MM.1S (cell line): ENCODE measurements at places on chromosomes 16 and 17.

DNA sequence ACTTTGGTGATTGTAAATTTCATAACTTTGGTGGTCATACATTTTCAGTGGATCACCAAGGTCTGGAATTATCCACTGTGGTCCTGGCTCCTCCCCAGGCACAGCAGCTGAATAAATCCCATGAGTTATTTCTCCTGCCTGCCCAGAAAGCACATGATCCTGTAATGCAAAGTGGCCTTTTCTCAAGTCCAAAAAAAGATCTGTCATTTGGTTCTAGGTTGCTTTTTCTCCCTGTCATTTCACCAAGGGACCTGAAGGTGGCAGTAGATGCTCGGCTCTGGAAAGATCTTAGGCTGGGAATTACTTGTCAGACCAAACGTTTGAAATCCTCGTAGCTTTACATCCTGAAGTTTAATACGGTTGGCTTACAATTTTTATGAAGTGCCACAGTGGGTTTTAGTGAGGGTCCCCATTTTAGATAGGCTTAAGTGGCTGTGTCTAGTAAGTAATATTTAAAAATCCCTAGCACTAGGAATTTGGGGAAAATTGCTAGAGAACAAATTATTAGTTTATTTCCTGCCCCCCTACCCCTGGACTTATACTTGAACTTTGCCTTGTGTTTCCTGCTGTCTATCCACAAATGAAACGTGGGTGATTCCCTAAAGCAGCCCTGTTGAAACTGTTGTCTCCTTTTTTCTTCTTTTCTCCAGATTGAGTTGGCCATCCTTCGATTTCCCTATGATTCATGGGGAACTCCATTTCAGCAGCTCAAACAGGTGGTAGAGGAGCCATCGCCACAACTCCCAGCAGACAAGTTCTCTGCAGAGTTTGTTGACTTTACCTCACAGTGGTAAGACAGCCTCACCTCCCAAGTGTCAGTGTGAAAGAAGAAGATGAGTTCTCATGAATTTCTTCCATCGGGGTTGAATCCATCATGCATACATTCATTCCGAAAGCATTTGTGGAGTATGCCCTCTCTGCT, 111.7 kb downstream of the MAP2K6 start:
- peak; percentile 54 for DNase-seq

- no peak for DNase-seq
These were observed 112.9 kb downstream of the ABCC1 start for GRCh38 chr16:16062023-16062937.

- peak; percentile 56 for DNase-seq
These were observed 50.4 kb downstream of the OR1D5 start for GRCh38 chr17:3012926-3013581.

GRCh38 chr17:2025220-2025621, at the start of gene RTN4RL1:
RTN4RL1 (minus strand) TSS chr17:2025334; CDS start chr17:2024865, 469 bp downstream.
- peak; percentile 29 for DNase-seq

GRCh38 chr16:83928341-83929055, 24.5 kb upstream of the OSGIN1 start:
- no peak for DNase-seq

DNA sequence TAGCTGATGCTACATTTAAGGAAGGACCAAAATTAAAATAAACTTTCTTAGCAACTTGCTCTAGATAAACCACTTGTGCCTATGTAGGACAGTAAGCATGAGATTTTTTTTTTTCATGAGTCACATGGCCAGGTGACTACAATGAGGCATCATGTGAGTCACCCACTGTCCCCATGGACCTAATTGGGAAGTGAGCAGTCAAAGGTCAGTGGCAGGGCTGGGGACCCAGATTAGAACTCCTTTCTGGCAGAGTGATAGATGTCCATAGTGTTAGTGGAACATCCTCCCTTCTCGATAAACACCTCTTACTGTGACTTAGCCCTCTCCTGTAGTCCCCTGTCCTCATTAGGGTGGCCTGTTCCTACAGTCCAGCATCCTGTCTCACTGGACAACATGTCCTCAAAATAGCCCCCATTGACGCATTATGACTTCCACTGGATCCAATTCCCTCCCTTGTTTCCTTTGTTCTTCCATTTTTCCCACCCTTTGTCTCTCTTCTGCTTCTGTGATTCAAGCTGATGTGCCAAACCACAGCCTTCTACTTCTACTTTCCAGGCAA, 12.4 kb downstream of the ITGB3 start:
- DNase-seq: no peak

DNA sequence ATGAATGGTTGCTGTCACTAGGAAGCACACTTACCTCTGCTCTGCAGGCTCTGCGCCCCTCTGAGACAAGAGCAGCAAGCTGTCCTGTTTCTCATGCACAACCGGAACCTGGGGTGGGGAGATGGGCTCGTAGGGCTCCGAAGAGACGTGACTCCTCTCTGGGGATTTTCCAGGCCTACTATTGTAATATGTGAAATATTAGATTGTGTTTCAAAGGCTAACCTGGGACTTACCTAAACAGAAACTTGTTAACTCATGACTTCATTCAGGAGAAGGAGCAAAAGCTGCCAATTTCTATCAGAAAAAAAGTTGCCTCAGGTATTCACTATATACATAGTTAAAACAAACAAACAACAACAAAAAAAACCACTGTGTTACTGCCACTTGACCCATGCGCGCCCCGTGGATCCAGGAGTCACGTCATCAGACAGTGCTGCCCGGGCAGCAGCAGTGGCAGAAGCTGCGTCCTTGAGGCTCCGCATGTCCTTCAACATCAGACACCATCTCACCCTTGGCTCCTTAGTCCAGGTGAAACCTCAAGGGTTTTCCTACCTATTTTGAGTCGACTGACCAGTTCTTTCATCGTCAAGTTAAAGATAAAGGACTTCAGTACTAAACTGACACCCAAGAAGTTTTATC, 49.3 kb downstream of the TTC19 start:
- no peak for DNase-seq

DNA sequence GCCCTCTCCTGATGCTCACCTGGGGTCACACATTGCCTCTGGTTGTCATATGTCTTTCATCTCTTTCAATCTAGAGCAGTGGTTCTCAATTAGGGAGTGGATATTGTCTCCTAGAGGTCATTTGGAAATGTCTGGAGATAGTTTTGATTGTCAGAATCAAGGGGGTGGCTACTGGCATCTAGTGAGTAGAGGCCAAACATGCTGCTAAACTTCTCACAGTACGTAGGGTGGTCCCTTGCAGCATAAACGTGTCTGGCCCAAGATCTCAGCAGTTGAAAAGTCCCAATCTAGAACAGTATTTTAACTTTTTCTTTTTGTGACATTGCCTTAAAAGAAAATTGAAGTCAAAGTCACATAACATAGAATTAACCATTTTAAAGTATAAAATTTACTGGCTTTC, 30.5 kb upstream of the SLC5A10 start:
- no peak for DNase-seq

DNA sequence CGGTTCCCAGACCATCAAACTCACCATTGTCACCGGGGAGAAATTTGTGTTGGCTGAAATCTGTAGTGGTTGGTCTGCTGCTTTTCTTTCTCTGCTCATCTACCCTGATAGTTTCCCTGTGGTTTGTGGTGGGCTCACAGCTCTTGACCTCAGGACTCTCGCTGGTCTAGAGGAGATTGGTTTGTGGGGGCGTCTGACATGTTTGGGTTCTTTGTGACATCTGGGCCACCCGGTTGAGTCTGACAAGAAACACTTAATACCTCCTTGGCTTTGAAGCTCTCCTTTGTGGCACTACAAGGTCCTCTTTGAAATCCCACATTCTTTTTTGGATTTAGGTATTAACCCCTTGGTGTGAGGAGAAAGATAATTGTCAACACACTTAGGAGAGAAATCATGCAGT, 662.0 kb downstream of the WWOX start:
- peak; percentile 47 for DNase-seq

DNA sequence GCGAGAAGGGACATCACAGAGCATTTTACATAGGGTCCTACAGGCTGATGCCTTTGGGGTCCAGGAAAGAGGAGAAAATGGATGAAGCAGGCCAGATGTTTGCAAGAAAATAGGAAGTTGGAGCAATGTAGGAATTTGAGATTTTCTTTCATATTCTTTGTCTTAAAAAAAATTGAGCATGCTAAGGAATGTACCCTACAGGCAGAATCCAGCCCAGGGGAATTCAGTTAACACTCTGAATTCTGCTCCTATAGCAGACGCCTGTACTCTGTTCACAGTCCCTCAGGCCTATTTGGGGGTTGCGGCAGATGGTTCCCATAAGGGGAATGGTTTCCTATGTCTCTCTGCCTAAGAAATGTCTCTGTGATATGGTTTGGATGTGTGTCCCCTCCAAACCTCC, 393.7 kb upstream of the C16orf82 start:
- no peak for DNase-seq

GRCh38 chr16:82641336-82641984, 14.7 kb downstream of the CDH13 start:
- DNase-seq: peak; percentile 6

- DNase-seq: no peak
These were observed 156.8 kb upstream of the IRX3 start for GRCh38 chr16:54443352-54443751.

DNA sequence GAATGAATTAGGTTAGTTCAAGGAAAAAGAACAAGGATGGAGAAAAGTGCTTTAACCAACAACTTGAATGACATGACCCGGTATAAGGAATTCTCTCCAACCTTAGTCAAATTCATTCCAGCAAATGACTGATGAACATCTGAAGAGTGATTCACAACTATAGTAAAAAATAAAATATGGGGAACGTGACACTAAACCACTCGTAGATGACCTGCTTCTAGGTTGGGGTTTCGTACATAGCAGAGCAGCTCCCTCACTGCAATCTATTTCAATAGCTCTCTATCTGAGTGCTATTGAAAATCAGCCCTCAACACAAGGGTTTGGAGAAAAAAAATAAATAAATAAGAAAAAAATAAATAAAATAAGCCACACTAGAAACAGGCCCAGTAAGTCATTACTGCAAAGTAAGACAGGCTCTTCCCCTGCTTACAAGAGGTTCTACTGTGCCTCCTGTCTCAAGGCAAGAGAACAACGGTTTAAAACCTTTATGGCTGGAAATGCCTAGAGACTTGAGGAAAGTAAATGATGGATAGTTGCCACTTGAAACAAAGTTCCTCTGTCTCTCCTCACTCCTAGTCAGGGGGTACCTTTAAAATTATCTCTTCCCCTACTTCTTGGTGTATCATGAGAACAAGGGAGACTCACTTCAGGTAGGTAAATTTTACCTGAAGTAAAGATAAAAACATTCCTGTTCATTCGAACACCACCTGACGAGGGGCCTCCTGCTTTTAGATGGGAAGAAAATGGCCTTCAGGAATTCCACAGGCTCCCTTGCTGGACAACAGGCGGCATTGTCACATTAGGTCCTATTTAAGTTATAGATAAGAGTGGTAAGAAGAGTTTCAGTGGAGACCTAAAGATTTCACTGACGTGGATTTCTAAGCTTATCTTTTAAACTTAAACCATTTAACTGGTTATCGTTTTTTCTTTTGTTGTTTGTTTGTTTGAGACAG, 20.5 kb downstream of the COG7 start:
- peak; percentile 55 for DNase-seq

DNA sequence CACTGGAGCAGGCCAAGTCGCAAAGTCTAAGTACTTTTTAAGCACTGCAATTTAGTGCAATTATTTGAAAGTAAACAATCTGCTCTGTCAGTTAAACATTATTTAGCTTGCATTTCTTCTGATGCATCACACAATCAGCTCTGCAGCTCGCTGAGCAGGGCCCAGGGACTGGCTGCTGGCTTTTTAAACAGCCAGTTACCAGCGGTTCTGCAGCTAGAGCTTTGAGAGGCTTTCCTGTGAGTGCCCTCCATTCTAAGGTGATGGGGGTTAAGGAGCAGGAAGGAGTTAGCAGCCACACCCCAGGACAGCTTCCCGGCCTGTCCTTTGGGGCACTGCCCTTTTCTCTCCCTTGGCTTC, 154.3 kb downstream of the SALL1 start:
- DNase-seq: no peak

DNA sequence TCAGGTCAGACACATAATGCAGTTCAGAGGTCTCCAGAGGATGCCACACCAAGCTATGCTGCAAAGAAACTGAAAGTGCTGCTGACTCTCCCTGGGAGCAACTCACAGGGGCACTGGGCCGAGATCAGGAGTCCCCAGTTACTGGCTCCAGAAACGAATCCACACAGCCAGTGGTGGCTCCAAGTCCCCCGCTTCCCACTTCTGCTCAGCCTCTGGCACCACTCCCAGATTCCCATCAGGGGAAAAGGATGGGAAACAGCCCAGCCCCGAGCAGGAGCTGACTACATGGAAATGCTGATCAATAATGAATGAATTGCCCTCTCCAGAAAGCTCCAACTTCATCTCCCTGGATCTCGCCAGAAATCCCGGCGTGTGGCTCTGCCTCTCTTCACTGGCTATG, 62.3 kb upstream of the CDH5 start:
- peak; percentile 27 for DNase-seq

DNA sequence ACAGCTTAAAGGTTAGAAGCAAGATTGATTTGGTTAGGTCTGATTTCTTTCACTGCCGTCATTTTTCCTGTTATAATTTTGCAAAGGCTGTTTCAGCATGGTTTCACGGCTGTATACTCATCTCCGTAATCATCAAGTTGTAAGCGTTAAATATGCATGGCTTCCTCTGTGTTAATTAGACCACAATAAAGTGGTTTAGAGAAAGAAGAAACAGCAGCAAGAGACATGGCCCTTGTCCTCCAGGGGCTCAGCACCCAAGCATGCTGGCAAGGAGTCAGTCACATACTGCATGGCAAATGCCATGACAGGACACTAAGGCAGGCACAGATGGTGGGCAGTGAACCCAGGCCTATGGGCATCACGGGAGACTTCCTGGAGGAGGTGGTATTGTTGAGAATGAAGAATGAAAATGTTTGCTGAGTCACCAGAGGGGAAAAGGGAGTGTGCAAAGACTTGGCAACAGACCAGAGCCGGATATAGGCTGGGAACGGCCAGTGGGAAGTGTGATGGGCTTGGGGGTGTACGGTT, 61.4 kb upstream of the PLCG2 start:
- DNase-seq: no peak

- DNase-seq: no peak
These were observed 39.8 kb downstream of the TMEM11 start for GRCh38 chr17:21174186-21174585.

GRCh38 chr16:89190150-89190958, 10.0 kb downstream of the SLC22A31 start:
- DNase-seq: no peak

DNA sequence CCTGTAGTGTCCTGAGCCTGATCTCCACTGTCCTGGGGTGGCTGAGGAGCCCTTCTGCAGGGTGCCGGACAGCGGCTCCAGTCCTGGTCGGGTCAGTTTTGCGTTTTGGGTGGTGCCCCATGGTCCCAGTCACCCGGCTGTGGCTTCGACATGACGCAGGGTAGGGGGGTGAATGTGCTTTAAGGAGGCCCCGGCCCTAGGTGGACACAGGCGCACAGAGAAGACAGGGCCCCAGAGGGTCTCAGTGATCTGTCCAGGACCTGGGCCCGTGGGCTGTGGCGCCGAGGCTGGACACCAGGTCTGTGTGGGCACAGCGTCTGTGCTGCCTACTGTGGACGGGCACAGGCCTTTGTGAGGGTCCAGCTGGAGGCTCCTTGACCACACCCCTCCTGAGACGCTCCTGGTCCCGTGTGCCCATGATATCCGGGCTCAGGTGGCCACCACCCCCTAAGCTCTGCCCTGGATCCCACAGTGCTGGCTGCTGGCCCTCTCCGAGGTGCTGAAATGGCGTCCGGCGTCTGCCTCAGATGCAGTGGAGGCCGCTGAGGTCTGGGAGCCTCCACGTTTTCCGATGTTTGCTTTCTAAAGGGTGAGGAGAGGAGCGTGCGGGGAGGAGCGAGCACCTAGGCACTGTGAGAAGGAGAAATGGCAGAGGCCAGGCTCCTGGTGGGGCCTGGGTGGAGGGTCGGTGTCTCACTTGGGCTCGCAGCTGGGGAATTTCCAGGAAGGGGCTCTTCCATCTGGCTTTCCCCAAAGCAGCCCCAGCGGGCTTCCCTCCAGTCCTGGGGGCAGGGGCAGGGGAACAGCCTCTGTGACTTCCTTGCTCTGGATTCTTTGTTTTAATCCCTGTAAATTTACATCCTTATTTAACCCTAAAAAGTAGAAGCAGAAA, 56.1 kb upstream of the ACSF3 start:
- peak; percentile 16 for DNase-seq
